Stimulated activated naive CD8-positive, alpha-beta T cell treated with anti-CD3 and anti-CD28 coated beads, Interleukin-15, amount 100 ng/mL, for 72 hours (primary cell): ENCODE measurements at places on chromosomes 13 and 19.

DNA sequence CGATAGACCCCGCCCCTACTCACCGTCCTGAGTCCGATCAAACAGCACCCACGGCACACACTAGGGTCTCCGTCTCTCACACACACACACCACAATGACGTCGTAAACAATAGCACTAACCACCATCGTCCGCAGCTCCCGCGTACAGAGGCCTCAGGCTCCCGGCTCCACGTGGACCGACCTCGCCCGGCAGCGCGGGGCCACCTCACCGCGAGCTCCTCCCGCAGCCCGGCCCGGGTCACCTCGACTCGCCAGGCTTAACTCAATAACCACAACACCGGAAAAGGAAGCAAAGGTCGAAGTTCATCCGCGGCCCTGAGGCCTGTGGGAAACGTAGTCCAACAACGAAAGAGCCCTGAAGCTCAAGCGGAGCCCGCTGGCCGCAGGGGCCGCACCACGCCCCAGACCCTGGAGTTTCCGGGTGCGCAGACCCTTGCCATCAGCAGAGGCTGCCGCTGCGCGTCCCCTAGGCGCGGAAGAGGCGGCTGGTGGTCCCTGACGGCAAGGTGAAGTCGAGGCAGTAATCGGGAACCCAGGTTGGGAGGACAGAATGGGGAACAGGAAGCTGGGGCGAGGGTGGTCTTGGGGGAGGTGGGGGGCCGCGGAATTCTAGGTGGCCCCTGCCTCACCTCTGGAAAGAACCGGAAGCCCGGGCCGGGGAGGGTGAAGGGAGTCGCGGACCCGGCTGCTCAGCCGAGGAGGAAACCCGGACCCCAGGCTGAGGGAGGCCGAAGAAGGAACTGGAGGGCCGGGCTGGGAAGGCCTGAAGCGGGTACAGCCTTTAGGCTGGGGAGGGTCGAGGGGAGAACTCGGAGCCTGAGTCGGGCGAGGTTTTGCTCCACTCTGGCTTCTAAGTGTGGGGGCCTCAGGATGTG is at the start of gene ZNF529:
Gene ZNF529, minus strand, starts transcription at position 273 of the 875 bp plus-strand sequence. CDS start 946 bp downstream, outside the sequence.
- DNase-seq, result peak; percentile 90

DNA sequence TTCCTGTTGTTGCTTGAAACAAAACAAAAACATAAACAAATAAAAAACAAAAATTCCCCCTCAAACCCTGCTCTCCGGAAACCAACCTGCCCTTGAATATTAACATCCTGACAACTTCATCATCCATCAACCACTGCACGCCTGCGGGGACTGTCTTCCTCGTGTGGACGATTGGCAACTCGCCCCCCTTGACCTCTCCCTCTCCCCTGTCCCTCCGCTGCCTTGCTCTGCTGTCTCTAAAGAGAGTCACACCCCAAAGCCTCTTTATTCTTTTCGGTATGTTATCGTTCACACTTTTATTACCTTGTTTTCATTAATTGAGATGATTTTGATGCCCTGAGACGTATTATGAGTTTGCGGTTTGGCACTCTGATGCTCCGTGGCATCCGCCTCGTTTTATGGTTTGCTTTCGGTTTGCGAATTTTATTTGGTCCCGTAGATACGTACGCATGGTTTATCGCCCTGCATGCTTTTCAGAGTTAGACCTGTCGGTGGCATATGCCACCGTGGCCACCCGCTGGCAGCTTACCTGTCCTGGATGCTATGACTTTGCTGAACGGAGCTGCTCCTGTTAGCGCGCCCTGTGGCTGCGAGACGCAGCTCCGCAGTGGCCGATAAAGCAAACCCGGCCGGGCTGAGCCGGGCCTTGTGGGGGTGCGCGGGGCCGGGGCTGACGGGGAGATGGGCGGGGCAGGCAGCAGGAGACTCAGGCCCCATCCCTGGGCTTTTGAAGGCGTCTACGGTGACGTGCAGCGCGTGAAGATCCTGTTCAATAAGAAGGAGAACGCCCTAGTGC is 10.6 kb downstream of the PTBP1 start:
- DNase-seq, result no peak

GRCh38 chr13:42569576-42570344 is 4.2 kb upstream of the TNFSF11 start:
- DNase-seq, result no peak

GRCh38 chr19:17078920-17079709 is 3.5 kb downstream of the MYO9B start:
- no peak for DNase-seq

- peak; percentile 48 for DNase-seq
Measured at GRCh38 chr19:19034204-19034624, 811 bp downstream of the ARMC6 start.

DNA sequence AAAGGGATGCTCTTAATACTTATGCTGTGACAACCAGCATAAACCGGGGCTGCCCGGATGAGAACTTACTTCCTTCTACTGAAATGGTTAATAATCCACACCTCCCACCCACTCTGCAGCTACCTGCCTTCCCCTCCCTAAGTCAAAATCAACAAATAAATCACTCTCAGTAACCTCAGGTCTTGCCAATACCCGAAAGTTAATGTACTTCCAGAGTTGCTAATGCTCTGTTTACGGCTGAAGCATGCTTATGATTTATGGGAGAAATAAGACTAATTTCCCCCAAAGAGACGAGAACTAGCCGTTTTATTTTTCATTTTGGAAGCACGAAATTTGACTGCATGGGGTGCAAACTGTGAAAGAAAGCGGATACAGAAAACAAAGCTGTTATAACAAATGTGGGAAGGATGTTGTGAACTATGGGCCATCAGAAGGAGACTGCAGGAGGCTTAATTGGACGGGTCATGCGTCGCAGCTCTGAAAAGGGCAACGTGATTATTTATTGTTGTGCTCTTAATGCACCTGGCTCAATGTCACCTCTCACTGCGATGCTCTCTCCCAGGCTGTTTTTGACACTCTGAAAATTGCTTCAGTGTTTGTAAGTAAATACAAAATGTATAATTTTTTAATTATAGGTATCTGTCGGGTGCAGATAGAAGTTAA is 114.0 kb upstream of the SLC7A1 start:
- no peak for DNase-seq

- peak; percentile 18 for DNase-seq
Measured at GRCh38 chr13:91368676-91369440, 21.4 kb downstream of the MIR17HG start.

DNA sequence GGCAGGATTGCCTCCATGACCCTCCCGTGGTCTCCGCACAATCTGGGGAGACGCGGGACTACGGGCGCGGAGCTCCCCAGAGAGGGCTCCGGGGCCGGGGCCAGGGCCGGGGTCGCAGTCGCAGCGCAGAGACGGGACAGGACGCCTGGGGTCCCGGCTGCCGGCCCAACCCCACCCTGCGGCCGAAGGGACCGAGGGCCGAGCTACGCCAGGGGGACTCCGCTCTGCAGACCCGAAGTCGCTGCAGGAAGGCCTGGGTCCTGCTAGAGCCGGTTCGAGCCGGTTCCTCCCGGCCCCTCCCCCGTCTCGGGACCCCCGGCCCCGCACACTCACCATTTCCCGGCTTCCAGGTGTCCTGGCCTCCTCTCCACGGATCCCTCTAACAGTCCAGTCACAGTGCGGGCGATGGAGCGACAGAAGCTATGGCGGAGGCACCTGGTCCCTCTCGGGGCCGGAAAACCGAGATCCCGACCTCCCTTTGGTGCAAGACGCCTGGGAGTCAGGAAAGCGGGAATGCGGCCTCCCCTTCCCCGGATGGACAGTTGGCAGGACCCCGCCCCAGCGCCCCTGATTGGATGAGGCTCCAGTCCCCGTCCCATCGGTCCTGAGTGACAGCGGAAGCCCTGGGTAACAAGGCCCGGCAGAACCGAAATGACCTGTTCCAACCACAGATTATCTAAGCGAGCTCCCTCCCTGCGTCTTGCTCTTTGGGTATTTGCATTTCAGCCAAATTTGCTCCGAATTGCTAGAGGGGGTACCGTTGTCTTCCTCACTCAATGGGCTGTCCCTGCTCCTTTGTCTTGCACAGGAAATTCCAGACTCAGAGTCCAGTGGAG is at the start of gene ZNF625:
Gene ZNF625, minus strand, starts transcription at position 512 of the 836 bp plus-strand sequence. Its CDS starts 176 bp downstream, at position 336.
- peak; percentile 38 for DNase-seq

- no peak for DNase-seq
Measured at GRCh38 chr13:66195238-66195637, 1034.9 kb downstream of the PCDH9 start.

DNA sequence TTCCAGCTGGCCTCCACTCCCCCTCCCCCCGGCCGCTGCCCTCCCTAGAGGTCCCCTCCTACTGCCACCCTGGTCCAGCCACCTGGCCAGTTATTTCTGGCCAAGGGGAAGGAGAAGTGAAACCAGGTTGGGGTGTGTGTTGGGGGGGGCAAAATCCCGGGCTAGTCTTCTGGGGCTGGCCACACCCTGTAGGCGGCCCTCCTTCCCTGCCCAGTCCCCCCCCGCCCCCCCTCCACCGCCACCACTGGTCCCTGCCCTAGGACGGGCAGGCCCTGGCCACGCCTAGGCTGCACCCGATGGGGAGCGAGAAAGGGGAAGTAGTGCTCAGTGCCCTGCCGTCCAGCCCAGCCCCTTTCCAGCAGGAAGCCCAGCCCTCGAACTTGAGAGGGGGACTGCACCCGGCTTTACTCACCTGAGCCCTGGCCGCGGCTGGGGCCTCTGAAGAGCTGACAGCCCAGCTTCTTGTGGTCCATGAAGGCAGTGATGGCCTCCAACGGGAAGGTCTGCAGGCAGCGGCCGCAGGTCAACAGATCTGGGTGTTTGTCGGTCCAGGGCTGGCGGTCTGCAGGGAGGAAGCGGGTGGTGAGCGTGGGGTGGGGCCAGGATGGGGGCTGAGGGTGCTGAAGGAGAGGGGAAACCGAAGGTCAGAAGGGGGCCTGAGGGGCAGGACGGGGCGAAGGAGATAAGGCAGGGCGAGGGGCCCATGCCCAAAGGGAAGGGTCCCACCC is 813 bp downstream of the ZNF296 start:
- peak; percentile 46 for DNase-seq

- DNase-seq, result no peak
Measured at GRCh38 chr13:46739447-46740098, 57.4 kb downstream of the ESD start.

- no peak for DNase-seq
Measured at GRCh38 chr13:85728811-85729210, 70.4 kb downstream of the SLITRK6 start.

- no peak for DNase-seq
Measured at GRCh38 chr13:51906581-51906980, 44.8 kb downstream of the CCDC70 start.

- no peak for DNase-seq
Measured at GRCh38 chr19:8673276-8673891, 25.2 kb downstream of the ACTL9 start.

DNA sequence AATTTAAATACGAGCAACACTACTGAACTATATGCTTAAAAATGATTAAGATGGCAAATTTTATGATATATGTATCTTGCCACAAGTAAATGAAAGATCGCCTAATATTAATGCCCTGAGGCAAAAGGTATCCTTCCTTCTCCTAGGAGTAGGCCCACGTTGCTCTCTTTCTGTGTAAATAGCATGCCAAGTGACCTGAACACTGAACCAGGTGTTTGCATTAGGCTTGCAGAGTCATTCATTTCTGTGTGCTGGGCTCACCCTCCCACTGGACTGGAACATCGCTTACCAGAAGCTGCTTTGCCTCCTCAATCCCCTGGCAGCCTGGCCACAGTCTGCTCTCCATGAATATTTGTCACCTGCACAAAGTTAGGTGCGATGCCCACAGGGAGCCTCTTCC is 83.3 kb upstream of the TNFSF11 start:
- no peak for DNase-seq

DNA sequence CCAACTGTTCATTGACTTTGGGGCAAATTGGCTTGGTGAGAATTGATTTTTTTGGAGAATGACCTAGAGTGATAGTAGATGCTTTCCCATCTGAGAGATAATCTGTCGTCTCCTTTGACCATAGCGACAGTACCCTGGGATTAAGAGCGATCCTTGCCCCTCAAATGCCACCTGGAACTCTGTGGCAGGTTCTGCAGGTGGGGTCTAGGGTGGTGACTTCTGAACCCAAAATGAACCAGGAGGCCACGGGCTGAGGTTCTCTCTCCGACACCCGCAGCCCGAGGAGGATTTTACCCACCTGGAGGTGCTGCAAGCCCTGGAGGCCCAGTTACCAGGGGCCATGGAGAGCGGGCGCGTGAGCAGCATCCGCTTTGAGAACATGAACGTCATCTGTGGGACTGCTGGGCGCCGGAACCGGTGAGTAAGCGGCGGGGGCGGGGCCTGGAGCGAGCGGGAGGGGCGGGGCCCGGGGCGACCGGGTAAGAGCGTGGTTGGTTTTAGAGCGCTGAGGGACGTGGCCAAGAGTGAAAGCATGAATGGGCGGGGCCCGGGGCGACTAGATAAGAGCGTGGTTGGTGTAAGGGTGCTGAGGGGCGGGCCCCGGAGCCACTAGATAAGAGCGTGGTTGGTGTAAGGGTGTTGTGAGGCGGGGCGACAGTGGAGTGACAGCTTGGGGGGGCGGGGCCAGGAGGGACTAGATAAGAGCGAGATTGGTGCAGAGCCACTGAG is 8.6 kb downstream of the C19orf81 start:
- DNase-seq, result peak; percentile 98

- no peak for DNase-seq
Measured at GRCh38 chr13:40123962-40124632, 468.6 kb downstream of the COG6 start.
